CD4-positive, alpha-beta T cell treated with Interleukin-6 for 4 hours (primary cell): ENCODE measurements at places on chromosomes 11 and 22.

- DNase-seq = no peak
Observed at GRCh38 chr11:47688111-47688510, 27.1 kb downstream of the AGBL2 start.

- DNase-seq = no peak
Observed at GRCh38 chr11:103433386-103434072, 324.3 kb downstream of the DYNC2H1 start.

GRCh38 chr11:11589437-11589836 lies 32.4 kb downstream of the GALNT18 start:
- no peak for DNase-seq

DNA sequence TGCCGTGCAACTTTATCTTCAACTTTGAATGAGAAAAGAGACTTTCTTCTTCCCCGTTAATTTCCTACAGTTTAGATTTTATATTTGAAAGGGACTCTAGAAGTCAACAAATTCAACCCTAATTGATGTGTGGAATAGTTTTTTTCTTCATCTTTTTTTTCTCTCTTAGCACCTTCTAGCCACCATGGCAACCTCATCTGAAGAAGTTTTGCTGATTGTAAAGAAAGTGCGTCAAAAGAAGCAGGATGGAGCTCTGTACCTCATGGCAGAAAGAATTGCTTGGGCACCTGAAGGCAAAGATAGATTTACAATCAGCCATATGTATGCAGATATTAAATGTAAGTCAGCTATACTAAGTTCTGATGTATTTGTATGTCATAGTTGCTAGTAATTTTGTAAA lies 10.5 kb downstream of the GTF2H1 start:
- DNase-seq = no peak

- no peak for DNase-seq
Observed at GRCh38 chr22:49193901-49194465, 633.7 kb downstream of the BRD1 start.

- DNase-seq = no peak
Observed at GRCh38 chr11:121244884-121245283, 47.7 kb upstream of the SC5D start.

DNA sequence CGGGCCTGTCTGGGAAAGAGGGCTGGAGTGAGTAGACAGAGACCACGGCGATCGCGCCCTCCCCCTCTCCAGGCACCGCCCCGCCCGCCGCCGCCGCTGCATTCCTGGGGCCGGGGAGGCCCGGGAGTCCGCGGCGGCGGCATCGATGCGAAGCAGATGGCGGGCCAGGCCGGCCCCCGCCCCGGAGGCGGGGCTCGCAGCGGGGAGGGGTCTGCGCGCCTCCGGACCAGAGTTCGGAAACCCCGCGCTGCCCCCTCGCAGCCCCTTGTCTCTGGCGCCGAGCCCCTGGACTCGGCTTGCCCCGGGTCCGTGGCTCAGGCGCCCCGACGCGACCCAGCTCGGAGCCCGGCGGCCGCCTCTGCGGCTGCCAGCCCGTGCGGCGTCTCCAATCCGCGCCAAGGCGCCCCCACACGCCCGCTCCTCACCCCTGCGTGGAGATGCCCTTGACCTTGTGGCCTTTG lies 1.3 kb downstream of the SCARF2 start:
- DNase-seq = peak; percentile 16

- DNase-seq = no peak
Observed at GRCh38 chr11:118434123-118434552, 2.2 kb upstream of the KMT2A start.

DNA sequence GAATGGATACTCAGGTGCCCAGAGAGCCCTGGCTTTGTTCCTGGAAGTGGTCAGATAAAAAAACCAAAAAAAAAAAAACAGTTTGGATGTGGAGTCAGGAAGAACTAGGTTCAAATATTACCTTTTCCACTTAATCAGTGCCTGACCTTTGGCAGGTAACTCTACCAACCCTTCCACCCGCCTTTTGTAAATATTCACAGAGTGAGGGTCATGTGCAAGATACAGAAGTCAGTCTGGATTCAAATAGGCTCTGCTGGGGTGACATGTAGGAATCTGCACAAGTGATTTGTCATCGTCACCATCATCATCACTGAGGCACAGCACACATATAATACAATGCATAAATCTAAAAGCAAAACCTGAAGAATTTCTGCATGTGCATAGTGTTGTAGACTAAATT lies 490.7 kb downstream of the MIAT start:
- DNase-seq = no peak

DNA sequence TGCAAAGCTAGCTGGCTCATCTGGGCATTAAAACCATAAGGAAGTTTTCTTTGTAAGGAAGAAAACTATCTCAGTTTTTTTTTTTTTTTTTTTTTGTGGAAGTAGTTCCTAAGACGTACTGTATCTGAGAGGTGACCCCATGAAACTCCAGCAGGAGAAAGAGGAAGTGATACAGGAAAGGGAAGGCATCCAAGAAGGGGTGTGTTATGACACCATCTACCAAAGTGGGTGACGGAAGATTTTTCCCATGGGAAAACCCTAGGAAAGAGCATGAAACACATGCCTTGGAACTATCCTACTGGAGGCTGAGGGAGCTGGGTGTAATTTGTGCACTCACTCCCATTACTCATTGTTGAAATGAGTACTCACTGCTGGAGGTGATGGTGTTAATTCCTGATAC lies 63.8 kb upstream of the ARHGAP20 start:
- DNase-seq = no peak

DNA sequence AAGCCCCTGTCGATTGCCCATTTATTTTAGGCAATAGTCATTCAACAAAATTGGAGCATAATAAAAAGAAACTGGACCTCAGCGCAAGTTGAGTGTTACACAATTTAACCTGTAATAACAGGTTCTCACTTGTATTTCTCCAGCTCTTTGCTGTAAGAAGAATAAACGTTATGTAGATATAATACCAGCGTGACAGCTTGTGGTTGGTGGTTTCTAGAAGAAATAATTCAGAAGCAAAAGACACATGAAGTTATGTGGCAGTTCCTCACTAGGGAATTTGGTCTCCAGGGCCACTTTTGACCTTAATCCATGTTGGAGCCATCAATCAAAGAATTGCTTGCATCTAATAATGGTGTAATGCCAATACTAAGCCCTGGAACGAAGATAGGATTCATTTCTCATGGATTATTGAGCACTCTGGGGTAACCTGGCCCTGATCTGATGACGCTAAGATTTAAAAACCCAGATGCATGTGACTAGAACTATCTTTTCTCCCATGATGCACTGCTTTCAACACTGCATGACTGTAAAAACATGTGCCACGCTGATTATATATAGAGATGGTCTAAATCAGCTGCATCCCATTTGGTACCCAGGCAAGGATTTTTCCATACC lies 129.7 kb upstream of the LDLRAD3 start:
- no peak for DNase-seq

DNA sequence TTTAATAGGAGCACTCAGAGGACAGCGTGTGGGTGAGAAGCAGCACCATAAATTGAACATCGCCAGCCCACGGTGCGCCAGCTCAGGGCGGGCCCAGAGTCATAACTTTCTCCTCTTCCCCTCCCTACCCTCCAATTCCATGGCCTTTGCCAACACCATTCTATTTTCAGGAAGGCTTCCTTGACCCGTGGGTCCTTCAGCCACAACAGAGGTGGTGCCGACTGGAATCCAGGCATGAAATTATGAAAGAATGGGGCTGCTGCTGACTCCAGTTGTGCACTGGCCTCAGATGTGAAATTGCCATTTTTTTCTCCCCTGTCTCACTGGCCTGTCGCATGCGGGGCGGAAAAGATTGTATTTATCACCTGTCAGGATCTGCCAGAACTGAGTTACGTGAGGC lies 345.9 kb downstream of the MIAT start:
- DNase-seq = no peak

- DNase-seq = no peak
Observed at GRCh38 chr11:63970902-63971301, 3.5 kb upstream of the COX8A start.

GRCh38 chr11:57277845-57278720 lies 41.0 kb upstream of the APLNR start:
- no peak for DNase-seq

DNA sequence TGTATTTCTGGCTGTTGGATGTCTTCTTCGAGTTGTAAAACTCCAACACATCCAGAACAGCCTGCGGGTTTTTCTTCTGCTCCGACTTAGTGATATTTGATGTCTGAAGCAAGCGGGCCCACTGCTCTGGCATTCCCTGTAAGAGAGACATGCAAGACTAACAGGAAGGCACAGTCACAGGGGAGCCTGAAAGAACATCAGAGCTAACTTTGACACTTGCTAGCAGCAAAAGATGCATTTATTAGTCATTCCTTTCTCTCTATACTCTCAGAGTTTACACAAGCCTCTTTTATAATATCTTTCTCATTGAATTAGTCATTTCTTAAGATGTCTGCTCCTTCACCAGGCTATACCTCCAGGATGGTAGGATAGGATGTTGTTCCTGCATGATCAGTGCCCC lies 77.8 kb upstream of the GDPD4 start:
- DNase-seq = no peak

- DNase-seq = no peak
Observed at GRCh38 chr11:23124996-23125395, 264.7 kb upstream of the CCDC179 start.

DNA sequence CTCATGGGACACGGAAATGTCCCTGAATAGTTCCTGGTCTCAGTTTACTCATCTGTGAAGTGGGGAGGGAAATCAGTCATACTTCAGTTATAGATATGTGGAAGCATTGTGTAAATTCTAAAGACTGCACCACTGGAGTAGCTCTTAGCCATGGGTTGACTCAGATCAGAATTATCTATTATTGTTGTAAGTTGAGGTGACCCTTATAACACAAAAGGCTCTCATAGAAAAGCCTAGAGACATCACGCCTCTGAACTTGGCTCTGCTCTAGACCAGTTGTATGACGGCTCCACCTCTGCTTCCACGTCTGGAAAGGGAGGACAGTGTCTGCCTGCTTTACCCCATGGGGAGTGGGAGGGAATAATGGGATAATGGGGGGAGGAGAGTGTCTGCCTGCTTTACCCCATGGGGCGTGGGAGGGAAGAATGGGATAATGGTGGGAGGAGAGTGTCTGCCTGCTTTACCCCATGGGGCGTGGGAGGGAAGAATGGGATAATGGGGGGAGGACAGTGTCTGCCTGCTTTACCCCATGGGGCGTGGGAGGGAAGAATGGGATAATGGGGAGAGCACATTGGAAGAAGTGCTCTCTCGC lies 98.2 kb downstream of the AMOTL1 start:
- DNase-seq = no peak

DNA sequence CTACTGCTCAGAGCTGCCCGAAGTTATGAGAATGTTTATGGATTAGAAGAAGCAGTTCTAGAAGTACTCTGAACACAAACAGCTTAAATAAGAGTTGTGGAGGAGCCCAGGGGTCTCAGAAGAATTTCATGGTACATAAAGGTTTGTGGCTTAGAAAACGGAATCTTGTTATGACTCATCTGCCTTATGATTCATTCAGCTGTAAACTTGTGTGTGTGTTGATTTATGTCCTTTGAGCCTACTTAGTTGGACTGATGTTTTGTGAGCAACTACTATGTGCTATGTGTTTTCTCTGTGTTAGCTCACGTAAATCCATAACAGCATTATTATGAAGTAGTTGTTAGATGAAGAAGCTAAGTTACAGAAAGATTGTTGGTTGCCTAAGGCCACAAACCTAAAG lies 203.7 kb downstream of the PGR start:
- DNase-seq = no peak

- DNase-seq = no peak
Observed at GRCh38 chr11:73203322-73203721, 14.8 kb upstream of the P2RY2 start.

DNA sequence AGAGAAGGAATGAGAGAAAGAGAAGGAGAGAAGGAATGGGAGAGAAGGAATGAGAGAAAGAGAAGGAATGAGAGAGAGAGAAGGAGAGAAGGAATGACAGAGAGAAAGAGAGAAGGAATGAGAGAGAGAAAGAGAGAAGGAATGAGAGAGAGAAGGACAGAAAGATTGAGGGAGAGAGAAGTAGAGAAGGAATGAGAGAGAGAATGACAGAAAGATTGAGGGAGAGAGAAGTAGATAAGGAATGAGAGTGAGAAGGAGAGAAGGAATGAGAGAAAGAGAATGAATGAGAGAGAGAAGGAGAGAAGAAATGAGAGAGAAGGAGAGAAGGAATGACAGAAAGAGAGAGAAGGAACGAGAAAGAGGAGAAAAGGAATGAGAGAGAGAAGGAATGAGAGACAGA lies 34.1 kb upstream of the APOL5 start:
- DNase-seq = no peak

DNA sequence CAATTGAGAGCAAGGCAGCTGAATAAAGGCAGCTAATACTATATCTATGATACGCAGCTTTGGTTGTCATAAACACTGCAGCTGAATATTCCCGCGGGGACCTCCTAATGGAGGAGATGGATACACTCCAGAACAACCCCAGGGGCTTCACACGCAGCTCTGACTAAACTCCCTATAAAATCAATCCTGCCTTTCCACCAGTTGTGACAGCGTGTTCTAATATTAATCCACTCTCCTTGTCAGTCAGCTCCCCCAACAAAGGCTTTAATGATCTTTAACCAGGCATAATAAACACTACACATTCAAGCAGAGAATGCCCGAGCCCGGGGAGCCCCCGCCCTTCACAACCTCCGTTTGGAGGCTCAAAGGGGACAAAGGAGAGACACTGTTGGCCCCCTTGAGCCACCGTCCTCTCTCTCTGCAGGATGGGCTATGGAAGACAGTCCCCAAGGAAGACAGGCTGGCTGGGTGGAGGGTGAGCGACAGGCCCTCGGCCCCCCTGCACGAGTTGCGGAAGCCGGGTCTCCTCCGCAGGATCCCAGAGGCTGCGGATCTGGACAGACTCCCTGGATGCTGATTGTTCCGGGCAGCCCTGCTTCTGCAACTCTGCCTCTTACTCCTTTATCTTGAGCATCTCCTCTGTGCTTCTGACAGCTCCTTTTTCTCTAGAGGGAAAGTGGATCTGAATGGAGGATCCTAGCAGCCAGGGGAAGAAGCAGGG lies 565.2 kb downstream of the BUD13 start:
- DNase-seq = no peak

DNA sequence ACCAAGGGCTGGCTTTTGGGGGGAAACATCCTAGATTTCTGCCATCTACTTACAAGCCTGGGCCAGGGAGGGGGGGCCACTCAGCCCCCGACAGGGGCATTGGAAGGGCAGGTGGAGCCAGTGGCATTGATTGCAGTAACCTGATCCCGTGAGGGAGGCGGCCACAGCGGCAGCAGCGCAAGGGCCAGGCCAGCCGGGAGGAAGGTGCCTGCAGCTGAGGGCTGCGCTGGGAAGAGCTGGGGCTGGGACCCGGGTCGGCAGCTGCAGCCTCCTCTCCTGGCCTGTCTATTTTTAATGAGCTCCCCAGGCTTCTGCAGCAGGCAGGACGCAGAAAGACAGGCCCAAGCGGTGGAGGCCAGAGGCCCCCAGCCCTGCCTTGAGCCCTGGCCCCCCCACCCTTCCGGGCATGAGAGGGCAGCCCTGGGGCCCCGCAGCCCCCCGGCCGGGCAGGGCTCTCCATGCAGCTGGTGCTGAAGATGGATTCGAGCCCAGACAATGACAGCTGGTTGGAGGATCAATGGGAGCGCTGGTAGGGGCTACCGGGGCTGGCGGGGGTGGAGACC lies 10.6 kb downstream of the FREY1 start:
- no peak for DNase-seq

- peak; percentile 6 for DNase-seq
Observed at GRCh38 chr11:11931461-11932055, 76.9 kb downstream of the DKK3 start.
